ENCODE measurements at places on chromosomes 2 and 18.
A peak's percentile ranks its signal among the peaks of the same experiment; 100 is the strongest.

DNA sequence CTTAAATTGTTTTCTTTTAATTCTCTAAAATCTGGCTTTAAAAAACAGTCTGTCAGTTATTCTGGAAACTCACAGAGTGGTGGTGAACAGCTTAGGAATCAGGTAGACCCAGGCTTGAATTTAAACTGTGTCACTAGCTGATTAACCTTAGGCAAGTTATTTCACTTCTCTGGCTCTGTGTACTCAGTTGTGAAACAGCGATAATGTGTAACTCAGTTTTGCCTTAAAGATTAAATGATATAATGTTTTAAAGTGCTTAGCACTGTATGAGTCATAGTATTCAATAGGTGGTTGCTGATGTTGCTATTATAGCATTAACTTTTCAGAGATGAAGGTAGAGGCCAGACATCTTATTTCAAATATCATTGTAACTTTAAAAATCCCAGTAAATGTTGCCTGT, 40.7 kb downstream of the PKP4 start:
- no peak for DNase-seq

DNA sequence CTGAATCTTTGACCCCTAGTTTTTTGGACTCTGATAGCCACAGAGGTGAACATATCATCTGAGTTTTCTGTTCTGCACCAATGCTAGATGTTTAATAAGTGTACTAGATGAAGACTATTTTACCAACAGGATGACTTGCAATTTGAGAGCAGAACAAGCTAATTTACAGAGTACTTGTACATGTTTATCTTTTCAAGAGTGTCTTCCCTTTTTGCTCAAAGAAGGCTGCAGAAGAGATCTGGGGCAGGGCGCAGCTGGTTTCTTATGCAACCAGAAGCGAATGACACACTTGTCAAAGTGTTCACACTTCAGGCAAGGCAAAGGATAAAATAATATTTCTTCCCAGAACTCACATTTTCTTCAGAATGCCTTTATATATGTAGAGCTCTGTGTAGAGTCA, 86.0 kb downstream of the VWA3B start:
- no peak for DNase-seq

- no peak for DNase-seq
Measured at GRCh38 chr18:63168287-63168686, 151.3 kb downstream of the BCL2 start.

- no peak for DNase-seq
Measured at GRCh38 chr2:176177580-176178037, 10.9 kb upstream of the HOXD1 start.

- DNase-seq, result no peak
Measured at GRCh38 chr2:69253611-69254301, 133.3 kb downstream of the GFPT1 start.

- DNase-seq, result no peak
Measured at GRCh38 chr2:43305012-43305411, 78.6 kb upstream of the ZFP36L2 start.

DNA sequence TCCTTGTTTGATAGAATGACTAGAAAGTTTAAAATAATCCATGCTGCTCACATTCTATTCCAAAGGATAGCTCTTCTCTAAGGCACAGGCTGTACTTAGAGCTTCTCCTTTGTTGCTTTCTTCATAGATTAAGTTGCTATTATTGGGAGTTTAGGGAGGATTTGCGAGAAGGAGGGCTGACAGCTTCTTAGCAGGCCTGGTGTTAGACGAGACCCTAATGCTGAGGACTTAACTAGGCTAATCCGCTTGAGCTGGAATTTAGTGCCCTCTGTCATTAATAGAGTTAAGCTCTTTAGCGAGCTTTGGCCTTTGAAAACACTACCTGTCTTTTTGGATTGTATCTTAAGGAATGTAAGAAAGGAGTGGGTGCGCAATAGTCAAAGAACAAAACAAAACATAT, 81.3 kb downstream of the MOGAT1 start:
- DNase-seq, result no peak

DNA sequence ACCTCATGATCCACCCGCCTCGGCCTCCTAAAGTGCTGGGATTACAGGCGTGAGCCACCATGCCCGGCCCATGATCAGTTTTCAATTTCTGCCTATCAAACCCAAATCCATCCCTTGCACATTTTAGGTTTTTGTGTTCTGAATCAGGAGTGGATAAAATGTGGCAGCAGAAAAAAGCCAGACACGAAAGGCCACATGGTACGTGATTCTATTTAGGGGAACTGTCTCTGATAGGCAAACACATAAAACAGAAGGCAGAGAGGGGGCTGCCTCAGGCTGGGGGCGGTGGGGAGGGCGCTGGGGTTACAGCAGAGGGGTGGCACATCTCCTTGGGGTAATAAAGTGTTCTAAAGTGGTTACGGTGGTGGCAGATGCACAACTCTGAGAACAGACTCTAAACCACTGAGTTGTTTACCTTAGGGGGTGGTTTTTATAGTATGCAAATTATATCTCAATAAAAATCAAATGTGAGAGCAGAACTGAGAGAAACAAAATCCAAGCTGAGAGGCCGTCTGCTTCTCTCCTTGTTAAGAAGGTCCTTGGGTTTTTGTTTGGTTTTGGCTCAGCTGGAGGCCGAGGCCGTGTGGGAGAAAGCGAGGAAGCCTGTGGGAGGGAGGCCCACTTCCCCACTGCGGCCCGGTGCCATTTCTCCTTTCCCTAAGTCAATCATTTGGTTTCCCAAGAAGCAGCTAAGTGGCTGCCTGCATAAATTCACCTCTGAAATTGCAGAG, 78.0 kb downstream of the SOWAHC start:
- DNase-seq, result peak; percentile 48

DNA sequence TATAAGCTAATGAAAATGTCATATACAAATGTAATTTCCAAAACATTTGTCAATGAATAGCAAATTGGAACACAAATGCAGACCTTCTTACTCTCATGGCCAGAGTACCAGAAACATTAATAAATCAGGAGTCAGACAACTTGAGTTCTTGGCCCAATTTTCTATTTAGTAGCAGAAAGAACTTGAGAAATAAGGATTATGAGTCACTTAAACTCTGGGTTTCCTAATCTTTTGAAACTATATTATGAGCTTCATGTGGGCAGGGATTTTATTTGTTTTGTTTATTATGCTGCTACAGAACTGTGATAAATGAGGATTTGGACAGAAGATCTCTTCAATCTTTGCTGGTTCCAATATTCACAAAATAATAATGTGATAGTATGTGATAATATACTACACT, 686.7 kb downstream of the NR4A2 start:
- DNase-seq, result no peak

GRCh38 chr2:44351676-44352075, 9.6 kb downstream of the PREPL start:
- DNase-seq, result no peak

DNA sequence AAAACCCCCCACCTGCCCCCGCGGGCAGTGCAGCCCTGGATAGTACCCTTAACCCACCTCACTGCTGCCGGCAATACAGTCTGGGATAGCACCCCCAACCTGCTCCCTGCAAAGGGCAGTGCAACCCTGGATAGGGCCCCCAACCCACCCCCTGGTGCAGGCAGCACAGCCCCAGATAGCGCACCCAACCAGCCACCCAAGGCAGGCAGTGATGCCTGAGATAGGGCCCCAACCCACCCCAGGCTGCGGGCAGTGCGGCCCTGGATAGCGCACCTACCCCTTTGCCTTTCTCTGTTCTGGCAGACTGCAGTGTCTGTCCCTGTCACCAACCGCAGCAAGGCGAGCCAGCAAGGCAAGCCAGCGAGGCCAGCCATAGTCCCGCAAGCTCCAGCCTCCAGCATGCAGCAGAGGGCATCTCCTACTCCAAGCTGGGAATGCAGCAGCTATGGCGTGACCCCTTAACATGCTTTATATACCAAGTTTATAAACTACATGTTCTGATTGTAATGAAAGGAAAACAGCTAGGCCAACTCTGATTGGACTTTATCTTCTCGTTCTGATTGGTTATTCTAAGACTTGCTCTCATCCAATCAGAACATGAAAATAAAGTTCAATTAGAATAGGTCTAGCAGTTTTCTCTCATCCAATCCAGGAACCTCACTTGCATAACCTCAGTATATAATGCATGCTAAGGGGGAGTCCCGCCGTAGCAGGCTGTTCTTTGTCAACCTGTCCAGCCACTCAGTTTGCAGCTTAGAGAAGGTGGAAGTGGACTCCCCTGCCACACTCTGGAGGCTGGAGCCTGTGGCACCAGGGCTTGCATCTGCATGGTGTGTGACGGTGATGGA, 34.1 kb upstream of the ANKRD62 start:
- DNase-seq, result no peak

- DNase-seq, result no peak
Measured at GRCh38 chr18:75176849-75177248, 32.1 kb downstream of the PTGR3 start.

GRCh38 chr2:175690113-175690837, 311.8 kb downstream of the LNPK start:
- peak; percentile 24 for DNase-seq

- no peak for DNase-seq
Measured at GRCh38 chr18:10002280-10002679, 88.5 kb downstream of the VAPA start.

GRCh38 chr2:121085801-121086200, 199.2 kb downstream of the TFCP2L1 start:
- no peak for DNase-seq

DNA sequence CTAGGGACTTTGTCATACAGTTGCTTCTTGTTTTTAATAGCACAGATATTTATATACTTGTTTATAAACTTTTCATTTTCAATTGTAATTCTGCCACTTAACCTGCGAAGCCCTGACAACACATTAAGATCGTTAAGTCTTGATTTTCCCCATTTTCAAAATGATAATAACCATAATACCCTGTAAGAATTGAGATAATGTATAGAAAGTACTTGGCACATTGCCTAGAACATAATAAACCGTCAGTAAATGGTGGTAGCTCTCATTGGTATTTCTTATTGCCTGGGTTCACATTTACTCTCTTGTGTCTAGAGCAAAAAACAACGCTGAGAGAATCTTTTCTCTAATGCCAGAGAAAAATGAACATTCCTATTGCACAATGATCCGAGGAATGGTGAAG, 18.6 kb downstream of the PTCD3 start:
- no peak for DNase-seq

DNA sequence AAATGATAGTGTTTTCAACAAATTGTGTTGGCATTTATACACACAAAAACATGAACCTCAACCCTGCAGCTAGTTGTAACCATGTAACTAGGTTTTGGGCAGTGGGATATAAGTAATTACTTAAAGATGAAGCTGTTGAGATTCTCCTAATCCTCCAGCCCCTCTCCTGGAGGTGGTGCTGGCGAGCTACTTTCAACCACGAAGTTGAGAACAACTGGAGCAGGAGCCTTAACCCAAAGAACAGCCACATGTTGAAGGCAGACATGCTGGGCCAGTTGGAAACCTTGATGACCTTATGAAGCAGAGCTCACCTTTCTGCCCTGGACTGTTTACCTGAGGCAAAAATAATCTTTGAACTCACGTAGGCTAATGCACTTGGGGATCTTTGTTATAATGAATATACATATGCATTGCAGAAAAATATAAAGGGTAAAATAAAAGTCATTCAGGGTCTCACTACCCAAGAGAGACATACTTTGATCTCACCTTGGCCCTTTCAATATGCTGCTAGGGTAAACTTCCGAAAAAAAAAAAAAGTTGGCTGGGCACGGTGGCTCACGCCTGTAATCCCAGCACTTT, 89.6 kb upstream of the NPAS2 start:
- DNase-seq, result no peak

- no peak for DNase-seq
Measured at GRCh38 chr2:74578408-74578807, 23.9 kb downstream of the DOK1 start.

DNA sequence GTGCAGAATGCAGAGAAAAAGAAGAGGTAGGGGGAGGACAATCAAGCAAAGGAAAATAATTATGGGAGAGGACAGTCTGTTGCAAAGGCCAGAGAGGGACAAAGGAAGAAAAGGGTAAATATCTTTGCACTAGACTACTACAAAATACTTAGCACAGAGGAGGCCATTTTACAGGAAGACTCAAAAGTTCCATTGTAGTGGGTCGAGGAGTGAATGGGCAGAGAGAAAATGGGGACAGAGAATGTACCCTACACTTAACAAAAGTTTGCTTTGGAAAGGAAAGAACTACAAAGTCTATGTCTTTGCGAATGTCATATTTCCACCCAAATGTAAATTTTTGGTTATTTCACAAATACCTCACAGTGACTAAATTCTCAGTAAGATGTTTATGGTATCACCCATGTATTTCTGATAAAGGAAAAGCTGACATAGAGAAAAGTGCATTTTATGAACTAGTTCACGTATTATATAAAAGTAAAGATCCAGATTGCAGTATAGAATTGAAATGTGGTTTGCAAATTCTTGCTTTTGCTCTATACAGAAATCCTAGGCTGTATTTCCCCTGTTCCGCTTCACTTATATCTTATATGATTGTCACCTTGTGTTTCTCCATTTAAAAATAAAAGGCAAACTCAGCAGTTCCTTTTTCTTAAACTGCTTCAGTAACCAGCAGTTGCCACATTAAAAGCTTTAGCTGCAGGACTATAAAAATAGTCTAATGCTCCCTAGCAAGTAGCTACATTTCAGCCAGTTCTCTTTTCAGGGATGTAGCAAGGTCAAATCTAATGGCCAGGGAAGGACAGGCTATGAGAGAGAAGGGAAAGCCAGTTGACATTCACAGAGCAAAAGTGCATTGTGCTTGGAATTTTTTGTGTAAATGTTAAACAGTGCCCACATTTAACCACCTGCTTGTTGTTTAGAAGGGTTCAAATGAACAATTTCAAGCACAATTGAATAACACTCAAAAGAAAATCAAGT, 79.7 kb upstream of the CYTIP start:
- no peak for DNase-seq

GRCh38 chr18:62710417-62710816, 4.9 kb upstream of the PHLPP1 start:
- no peak for DNase-seq

- peak; percentile 10 for DNase-seq
Measured at GRCh38 chr2:218959141-218959731, at the start of gene CDK5R2. Gene CDK5R2, plus strand, starts transcription at chr2:218959666. Its CDS starts 155 bp downstream, at chr2:218959821.

GRCh38 chr2:20670315-20671035, 3.5 kb downstream of the GDF7 start:
- no peak for DNase-seq

All from GDM1 (cell line).